Mammary epithelial cell (primary cell): ENCODE measurements at places on chromosomes 5 and 9. TPM values are rescaled to one million over a fixed set of nuclear protein-coding genes. Genes with fewer than 3 reads are reported as not detected.

Gene CENPP
- 3.0 TPM for total RNA-seq

Gene DMRT3
- total RNA-seq: not detected in 2 replicates

Gene SCGB3A1
- total RNA-seq: not detected in 2 replicates

Gene SMIM27
- 4.8 TPM for total RNA-seq

Gene NEUROG1
- not detected for total RNA-seq

Gene RABGAP1
- total RNA-seq: 56.0 and 57.2 TPM in 2 replicates

Gene GABRA6
- total RNA-seq: not detected in 2 replicates

Gene ANKRD18B
- 3.0 TPM for total RNA-seq

Gene ARID3C
- total RNA-seq: not detected in 2 replicates
